Naive thymus-derived CD8-positive, alpha-beta T cell (primary cell): ENCODE measurements at places on chromosomes 6 and 20.

- no peak for DNase-seq
These were observed 14.9 kb upstream of the RFPL4B start for GRCh38 chr6:112332274-112332673.

- DNase-seq, result no peak
These were observed 5.7 kb downstream of the PPP1R10 start for GRCh38 chr6:30611150-30611855.

DNA sequence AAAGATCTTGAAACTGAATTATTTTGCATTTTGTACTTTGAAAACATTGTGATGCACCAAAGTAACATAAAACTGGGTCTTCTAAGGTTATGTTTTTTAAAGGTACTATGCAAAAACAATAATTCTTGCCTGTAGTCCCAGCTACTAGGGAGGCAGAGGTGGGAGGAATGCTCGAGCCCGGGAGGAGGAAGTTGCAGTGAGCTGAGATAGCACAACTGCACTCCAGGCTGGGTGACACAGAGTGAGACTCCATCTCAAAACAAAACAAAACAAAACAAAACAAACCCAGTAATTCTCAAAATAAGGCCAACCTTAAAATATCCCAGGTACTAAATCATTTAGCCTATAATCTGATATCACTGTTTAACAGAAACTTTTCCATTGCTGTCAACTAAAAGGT lies 269.6 kb downstream of the KHDC1L start:
- DNase-seq, result no peak

DNA sequence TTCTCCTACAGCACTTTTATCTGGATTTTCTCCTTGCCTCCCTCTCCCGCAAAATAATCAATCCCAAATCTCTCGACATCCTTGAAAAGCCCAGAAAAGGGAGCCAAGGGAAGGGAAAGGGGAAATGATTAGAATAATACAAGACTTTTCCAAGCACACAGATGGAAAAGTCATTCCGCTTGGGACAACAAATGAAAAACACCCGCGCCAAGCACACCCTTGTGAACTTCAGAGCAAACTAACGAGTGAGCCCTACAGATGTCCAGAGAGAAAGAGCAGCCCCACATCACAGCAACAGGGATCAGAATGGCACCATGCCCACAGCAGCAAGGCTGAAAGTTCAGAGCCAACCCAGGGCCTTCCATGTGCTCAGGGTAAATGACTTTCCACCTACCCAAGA lies 49.6 kb downstream of the NINL start:
- no peak for DNase-seq

- DNase-seq, result peak; percentile 77
These were observed 4.1 kb downstream of the TTBK1 start for GRCh38 chr6:43247114-43247999.

DNA sequence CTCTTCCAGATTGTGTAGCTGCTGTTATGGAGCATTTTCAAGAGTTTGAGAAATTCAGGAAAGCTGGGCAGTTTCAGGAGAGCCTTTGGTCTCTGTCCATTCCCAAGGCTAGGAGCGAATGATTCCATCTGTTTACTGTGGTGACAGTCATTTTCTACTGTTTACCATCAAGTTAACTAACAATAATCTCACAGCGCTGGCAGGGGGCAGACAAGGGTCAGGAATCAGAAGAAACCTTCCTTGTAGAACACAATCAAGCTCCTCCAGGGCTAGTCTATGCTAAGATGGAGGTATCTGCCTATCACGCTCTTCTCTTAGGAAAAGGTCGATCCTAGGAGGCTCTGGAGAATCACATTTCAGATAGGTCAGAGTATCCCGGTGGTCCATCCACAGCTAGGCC lies 293.9 kb downstream of the KIF16B start:
- no peak for DNase-seq

- DNase-seq, result no peak
These were observed 5.5 kb downstream of the ADRM1 start for GRCh38 chr20:62308102-62308822.

- no peak for DNase-seq
These were observed 137.2 kb upstream of the CENPW start for GRCh38 chr6:126202707-126203106.

- no peak for DNase-seq
These were observed 79.8 kb downstream of the QKI start for GRCh38 chr6:163494279-163494727.

GRCh38 chr6:89679215-89680120 lies 40.9 kb upstream of the LYRM2 start:
- DNase-seq, result no peak

- no peak for DNase-seq
These were observed 17.5 kb upstream of the CHRNA4 start for GRCh38 chr20:63378626-63379025.

DNA sequence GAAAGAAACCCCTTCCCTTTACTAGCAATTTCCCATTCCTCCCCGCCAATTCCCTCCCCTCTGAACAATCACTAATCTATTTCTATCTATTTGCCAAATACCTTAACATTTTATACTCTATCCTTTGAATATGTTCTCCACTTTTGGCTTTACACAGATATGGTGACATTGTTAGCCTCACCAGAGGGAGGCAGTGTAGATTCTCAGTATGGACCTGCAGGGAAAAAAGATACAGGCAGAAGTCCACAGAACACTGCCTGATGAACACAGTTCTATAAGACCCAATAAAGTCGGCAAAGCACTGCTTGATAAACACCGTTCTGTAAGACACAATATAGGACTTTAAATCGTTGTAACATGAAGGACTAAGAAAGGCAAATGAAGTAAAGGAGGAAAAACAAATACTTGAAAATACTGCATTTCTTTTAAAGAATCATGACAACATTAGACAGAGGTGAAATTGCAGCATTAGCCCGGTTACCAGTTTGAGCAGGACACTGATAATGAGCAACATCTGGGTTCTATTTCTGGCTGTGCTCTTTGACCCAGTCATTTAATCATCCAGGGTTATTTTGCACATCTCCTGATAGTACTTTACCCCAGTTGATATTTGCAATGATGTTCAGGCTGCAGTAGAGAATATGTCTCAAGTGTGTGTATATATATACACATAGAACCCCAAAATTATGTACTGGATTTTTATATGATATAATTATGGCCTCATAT lies 296.8 kb downstream of the UTRN start:
- peak; percentile 20 for DNase-seq

GRCh38 chr6:110875548-110876169 lies 1.1 kb downstream of the AMD1 start:
- DNase-seq, result peak; percentile 75

DNA sequence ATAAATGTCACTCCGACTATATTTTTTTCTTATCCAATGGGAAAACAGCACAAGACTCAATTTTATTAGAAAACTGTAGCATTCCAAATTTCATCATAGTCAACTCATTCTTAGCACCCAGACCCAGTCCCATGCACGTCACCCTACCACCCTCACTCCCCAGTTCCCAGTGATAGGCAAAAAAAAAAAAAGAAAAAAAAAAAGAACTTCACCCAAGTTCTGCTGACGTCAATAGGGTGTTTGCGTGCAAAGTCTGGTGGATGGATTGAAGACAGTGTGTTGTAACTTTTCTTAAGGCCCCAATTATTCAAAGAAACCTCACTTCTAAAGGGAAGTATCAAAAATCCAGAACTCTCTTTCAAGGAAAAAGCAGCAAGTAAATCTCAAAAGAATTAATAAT lies 213.9 kb upstream of the PRDM1 start:
- DNase-seq, result no peak

GRCh38 chr6:139551376-139551775 lies 176.9 kb upstream of the CITED2 start:
- DNase-seq, result no peak

DNA sequence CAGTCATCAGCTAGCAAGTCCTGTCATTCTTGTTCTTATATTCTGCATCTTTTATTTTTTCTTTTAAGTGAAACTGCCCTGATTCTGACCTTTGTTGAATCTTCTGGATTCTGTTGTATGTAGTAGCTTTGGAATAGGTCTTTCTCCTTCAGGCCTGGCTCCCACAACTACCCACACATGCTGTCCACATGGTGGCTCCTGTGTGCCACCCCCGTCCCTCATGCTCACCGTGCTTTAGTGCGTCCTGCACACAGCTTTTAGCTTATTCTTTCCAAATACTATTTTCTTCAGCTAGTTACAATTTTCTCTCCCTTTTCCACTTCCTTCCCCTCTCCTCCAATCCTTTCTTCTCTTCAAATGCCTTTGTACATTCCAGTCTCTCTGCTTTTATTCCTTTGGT lies 61.8 kb downstream of the CTNNBL1 start:
- no peak for DNase-seq

DNA sequence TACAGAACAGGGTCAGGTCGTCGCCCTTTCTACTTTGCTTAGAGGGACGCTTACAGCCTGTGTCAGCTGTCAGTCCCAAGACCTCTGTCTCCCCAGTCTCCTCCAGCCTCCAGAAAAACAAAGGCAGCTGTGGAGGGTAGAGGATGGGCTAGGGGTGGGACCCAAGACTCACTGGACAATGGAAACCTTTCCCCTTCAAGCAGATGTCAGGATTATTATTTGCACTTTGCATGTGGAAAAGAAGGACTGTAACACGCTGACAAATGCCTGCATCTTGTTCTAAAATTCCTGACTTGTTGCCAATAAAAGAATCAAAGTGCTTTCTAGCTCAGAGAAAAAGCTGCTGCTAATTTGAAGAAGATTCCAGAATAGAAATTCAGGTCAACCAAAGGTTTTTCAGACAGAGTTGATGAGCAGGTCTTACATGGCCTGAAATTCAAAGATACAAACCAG lies 58.7 kb downstream of the SNX5 start:
- DNase-seq, result no peak

- DNase-seq, result no peak
These were observed 51.3 kb downstream of the ADAT2 start for GRCh38 chr6:143399176-143399575.

DNA sequence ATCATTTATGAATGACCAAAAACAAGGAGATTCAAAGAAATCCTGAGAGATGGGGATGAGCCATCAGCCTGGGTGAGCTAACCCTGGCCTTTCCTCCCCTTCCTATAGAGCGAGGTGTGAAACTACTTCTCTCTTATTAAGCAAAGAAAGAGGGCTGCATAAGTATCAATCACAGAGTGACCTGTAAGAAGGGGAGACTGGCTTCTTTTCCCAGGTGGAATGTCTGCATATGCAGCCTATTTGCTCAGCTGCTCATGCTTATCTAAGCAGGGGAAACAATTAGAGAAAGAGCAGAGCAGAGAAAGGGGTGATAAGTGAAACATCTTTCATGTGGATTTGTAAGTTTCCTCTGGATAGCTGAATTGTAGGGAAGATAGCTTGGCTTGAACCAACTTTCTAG lies 160.0 kb downstream of the PKHD1 start:
- DNase-seq, result no peak

- no peak for DNase-seq
These were observed 52.0 kb downstream of the ADGRF1 start for GRCh38 chr6:46990031-46990644.

DNA sequence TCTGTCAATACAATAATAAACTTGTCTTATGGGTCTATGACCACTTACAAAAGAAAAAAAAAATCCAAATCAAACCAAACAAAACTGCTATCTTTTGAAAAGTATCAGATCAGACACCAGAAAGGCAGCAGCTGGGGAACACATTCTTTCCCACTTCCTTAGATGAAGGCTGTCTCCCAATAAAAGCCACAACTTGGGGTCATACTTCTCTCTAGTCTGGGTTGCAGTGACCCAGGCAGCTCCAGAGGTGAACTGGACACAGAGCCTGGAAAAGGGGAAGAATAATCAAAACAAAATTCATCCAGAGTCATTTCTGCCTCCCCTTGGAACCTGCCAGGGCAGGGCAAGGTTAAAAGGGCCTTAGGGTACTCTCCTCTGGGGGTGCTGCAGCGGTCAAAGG lies 19.1 kb downstream of the ATXN1 start:
- no peak for DNase-seq

- no peak for DNase-seq
These were observed 113.0 kb upstream of the TMEM170B start for GRCh38 chr6:11424395-11425034.

GRCh38 chr6:44012078-44012493 lies 115.2 kb downstream of the MRPL14 start:
- no peak for DNase-seq

- DNase-seq, result no peak
These were observed 15.2 kb downstream of the VNN1 start for GRCh38 chr6:132698608-132699007.

DNA sequence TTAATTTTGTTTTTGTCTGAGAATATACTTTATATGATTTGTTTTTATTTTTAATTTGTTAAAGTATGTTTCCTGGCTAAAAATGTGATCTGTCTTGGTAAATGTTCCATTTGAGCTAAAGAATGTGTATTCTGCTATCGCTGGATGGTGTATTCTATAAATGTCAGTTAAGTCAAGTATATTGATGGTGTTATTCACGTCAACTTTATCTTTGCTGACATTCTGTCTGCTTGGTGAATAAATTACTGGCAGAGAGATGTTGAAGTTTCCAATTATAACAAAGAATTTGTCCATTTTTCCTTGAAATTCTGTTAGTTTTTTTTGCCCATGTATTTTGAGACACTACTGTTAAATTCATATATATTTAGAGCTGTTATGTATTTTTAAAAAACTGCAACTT lies 1131.8 kb upstream of the GJE1 start:
- DNase-seq, result no peak

- DNase-seq, result no peak
These were observed 204.8 kb downstream of the OTOR start for GRCh38 chr20:16952965-16953364.

- no peak for DNase-seq
These were observed 895.2 kb upstream of the CITED2 start for GRCh38 chr6:140269591-140270165.

- DNase-seq, result no peak
These were observed 201.8 kb downstream of the GRIK2 start for GRCh38 chr6:101595276-101595675.

DNA sequence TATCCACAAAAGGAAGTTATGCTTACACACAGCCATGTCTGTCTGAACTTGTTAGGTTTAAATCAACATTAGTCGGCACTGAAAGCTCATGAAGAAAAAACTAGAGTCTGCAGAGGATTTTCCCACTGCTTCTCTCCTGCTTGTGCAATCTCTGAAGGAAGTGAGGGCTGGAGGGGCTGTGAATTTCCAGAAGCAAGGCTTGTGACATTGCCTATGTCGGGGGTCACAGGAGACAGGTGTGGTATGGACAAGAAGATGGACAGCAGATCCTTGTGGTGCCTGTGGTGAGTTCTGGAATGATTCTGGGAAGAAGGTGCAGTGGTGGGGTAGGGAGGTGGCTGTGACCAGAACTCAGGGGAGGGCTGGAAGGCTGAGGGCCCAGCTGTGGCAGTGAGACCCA lies 84.3 kb upstream of the TRAF3IP2 start:
- no peak for DNase-seq

GRCh38 chr6:156775717-156776116 lies 1.5 kb upstream of the ARID1B start:
- no peak for DNase-seq

GRCh38 chr6:4775494-4776130 lies 592 bp upstream of the CDYL start:
- DNase-seq, result peak; percentile 73

- no peak for DNase-seq
These were observed 8.4 kb downstream of the PSMA7 start for GRCh38 chr20:62134735-62135231.

- no peak for DNase-seq
These were observed 9.0 kb downstream of the NKAIN2 start for GRCh38 chr6:123812621-123813020.
